Fibroblast of the aortic adventitia (primary cell): ENCODE measurements at places on chromosomes 4 and X.

GRCh38 chr4:185881430-185881829, 69.4 kb upstream of the SORBS2 start:
- peak; percentile 78 for DNase-seq

GRCh38 chr4:150008546-150008945, 69.7 kb upstream of the DCLK2 start:
- no peak for DNase-seq

GRCh38 chr4:25401066-25401465, 24.0 kb downstream of the ANAPC4 start:
- DNase-seq, result no peak

GRCh38 chr4:7485096-7485495, 50.4 kb upstream of the PSAPL1 start:
- no peak for DNase-seq

DNA sequence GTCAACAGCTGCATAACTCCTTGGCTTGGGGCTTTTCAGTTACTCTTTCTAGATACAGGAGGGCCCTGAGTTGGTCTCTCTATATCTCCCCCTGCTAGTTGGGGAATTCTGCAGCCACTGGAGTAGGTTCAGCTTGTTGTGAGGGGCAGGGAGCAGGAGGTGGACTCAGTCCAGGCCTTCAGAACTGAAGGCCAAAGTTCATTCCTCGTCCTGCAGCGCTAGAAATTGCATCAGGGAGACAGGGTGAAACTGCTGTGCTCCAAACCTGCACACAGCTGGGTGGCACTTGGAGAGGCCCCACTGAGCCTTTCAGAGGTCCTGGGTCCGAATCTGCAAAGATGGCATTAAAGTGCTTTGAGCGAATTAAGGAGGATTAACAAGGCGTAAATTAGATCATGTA, 24.9 kb upstream of the TRIM60 start:
- no peak for DNase-seq

- peak; percentile 1 for DNase-seq
These were observed 21.8 kb upstream of the PPA2 start for GRCh38 chr4:105495667-105496066.

DNA sequence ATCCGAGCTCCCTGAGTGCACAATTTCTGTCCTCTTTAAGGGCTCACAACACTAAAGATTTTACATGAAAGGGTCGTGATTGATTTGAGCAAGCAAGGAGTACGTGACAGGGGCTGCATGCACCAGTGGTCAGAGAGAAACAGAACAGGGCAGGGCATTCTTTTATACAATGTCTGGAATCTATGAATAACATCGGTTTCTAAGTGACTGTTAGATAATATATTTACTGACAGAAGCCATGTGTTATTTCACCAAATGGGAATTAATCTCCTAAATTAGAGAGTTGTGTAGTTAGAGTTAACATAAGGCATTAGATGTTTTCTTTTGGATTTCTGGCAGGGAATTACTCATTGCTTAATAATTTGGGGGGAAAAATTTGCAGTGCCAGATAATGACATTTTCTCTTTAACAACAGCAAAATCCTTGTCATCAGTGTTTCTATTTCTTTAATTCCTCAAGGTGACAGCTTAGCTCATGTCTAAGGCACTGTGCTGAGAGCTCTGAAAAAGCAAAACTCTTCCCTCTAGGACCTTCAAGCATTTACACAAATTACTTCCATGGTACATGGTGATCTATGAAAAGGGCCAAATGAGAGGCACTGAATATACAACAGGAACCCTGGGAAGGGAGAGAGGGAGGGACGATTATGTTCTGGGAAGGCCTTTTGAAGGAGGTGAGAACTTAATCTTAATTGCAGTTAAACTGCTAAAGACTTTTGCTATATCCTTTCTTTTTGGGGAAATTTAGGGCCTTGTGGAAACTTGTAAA, 145.0 kb downstream of the RTL3 start:
- DNase-seq, result peak; percentile 24

DNA sequence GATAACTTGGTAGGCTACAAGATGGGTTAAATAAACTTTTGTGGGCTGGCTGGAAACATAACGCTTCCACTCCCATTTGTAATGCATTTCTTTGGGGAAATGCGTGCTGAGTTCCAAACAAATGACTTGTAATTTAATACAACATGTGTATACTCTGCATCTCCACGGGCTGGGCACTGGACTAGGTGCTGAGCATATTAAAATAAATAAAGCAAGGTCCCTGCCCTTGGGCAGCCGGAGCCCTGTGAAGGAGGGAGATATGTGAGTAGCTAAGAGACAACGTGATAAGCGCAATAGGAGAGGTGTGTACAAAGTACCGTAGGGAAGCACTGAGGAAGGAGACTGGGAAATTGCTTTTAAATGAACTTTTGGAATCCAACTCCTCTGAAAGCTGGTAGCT, 147.2 kb upstream of the RBPJ start:
- peak; percentile 30 for DNase-seq

GRCh38 chr4:151860561-151861093, 99.8 kb upstream of the GATB start:
- no peak for DNase-seq

- no peak for DNase-seq
These were observed 84.8 kb downstream of the TMEM144 start for GRCh38 chr4:158295053-158295452.

DNA sequence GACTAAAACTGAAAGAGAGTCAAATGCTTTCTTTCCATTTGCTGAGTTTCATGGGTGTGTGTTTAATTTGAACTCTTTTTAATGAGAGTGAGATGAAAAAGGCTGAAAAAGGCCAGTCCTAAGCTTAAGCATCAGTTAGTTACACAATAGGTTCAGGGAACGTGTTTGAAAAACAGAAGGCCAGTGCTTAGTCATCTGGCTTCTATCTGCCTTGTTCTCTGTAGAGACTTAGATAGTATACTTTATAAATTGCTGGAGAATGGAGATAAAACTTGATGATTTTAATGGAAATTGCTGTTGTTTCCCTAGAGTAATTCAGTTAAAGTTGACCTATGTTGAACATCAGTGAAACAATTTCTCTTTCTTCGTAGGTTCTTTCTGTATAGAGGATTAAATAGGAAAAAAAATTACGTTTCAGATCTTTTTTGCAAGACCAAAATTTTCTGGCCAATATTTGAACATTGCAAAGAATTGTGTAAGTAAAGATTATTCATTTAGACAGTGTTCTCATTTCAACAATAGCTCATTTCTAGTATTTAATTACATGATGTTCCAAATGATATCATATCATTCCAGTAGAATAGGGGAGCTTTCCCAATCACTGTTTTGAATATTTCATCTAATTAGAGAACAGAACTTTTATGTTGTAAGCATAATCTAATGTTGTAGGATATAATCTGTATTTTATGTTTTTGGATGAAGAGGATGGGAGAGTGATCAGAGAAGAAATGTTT, 1088.8 kb downstream of the ADGRL3 start:
- no peak for DNase-seq

DNA sequence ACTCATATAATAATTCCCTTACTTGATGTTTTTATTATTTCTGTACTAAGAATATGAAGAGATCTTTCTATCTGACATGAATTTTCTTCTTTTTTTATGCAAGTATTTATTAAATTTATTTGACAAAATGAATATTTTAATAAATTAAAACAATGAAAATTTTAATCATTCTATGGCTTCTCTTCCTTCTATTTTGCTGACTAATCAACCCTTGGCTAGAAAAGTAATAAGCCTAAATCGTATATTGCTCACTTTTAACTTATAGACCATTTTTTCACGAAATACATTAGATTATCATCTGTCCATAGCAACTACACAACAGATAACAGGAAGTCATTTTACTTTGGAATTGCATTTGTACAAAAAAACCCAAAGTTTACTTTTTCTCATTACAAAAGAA, 38.6 kb downstream of the PRSS12 start:
- DNase-seq, result no peak

DNA sequence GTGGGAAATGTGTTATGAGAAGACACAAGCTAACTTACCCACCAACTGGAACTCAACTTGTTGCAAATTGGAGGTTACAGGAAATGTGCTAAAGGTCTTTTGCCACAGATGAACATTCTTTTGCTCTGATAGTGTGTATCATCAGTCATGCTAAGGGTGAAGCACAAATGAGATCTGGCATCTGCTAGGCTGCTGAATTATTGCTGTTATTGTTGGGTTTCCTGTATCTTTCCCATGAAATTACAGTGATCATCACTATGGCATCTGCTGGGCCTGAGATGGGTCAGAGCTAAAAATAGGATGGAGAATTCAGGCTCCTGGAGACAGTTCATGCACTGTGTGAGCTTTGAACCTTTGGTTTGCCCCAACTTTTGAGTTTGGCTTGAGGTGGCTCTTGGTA, 124.5 kb downstream of the NPNT start:
- DNase-seq, result no peak

- DNase-seq, result no peak
These were observed 9.3 kb downstream of the GABRQ start for GRCh38 chrX:152646961-152647360.

DNA sequence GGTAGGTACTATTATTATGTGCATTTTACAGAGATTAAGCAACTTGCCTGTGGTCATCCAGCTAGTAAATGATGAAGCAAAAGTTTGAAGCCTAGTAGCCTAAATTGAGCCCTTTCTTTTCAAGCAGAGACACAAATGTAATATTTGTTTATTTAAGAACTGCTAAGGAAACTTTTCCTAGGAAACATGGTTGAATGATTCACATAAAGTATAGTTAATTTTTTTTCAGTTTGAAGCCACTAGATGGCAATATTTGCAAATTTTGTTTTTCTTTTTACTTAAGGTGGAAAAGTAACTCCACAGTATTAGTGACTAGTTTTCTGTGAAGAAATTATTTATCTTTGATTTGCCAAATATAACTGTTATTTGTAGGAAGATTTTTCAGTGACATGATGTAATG, 52.8 kb upstream of the ANKRD17 start:
- DNase-seq, result peak; percentile 64

DNA sequence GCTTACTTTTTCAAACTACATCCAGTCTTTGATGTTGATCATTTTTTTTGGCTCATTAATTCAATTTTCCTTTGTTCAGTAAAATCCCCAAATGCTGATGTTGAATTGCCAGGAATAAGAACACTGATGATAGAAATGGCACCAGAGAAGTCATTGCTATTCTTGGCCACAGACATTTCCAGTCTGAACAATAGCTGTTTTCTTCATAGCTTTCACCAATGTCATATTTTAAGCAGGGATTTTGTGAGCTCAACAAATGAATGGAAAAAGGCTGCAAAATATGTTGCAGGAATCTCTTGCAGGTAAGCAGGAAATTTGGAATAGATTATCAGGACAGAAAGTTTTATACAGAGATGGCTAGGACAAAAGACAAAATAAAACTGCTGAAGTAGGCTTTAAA, 40.5 kb upstream of the GLRB start:
- DNase-seq, result peak; percentile 37

DNA sequence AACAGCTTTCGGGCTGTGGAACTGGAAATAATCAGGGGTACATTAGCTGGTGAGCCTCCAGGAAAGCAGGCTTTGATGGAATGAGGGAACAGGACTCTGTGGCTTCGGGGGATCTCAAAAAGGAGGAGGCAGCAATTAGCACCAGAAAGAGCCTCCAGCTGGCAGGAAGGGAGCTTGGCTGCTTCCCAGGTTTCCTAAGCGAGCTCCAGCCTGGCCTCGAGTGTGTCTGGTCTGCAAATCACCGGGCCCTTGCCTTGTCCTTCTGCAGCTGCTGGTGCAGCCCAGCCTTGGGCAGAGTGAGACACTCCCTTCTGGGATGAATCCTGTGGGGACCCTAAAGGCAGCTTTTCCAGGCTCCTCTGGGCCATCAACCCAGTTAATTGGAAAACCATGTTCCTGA, 10.7 kb upstream of the PDHA1 start:
- DNase-seq, result peak; percentile 10

DNA sequence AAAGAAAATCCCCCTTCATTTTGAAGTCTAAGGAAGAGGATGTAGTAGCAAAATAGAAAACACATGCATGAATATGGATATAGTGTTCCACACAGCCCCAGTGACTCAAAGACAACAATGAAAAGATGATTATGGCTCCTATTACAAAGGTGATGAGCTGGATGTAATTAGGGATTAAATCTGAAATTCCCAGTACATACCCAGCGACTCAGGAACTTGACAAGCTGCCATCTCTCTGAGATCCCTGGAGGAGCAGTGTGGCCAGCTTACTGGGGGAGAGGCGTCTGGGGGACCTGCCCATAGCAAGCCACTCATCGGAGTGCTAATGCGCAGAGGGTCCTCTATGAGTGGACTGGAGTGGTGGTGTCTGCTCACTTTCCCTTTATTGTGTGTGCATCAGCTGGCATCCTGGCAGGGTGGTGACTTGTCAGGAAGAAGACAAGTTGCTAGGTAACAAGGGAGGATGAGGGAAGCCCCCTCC, 42.7 kb upstream of the MGST2 start:
- no peak for DNase-seq

- DNase-seq, result peak; percentile 27
These were observed 186.6 kb downstream of the RPA4 start for GRCh38 chrX:97070346-97070745.

GRCh38 chr4:76697129-76697803, 200.7 kb downstream of the SOWAHB start:
- no peak for DNase-seq

DNA sequence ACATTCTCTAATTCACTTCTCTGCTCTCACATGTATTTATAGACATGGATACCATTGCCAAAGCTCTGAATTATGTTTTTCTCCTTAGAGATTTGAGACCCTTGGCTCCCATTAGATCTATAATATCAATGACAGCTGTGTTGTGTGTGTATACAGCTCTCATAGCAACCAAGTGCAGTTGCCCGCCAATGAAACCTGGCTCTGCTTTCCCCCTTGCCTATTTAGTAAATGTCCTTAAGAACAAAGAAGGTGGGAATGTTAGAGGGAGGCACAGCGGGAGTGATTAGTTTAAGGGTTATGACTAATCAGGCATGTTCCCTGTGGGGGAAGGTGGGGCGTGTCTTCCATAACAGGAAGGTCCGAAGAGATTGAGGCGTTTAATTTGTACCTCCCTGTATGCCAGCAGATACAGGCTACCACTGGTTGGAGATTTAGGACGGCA, 100.5 kb upstream of the TBC1D9 start:
- DNase-seq, result peak; percentile 64
